ENCODE measurements at places on chromosomes 13 and 19.

GRCh38 chr19:17946965-17947784 is 14.4 kb downstream of the CCDC124 start:
- DNase-seq = no peak

- no peak for DNase-seq
Measured at GRCh38 chr13:101626925-101627555, 174.6 kb downstream of the ITGBL1 start.

DNA sequence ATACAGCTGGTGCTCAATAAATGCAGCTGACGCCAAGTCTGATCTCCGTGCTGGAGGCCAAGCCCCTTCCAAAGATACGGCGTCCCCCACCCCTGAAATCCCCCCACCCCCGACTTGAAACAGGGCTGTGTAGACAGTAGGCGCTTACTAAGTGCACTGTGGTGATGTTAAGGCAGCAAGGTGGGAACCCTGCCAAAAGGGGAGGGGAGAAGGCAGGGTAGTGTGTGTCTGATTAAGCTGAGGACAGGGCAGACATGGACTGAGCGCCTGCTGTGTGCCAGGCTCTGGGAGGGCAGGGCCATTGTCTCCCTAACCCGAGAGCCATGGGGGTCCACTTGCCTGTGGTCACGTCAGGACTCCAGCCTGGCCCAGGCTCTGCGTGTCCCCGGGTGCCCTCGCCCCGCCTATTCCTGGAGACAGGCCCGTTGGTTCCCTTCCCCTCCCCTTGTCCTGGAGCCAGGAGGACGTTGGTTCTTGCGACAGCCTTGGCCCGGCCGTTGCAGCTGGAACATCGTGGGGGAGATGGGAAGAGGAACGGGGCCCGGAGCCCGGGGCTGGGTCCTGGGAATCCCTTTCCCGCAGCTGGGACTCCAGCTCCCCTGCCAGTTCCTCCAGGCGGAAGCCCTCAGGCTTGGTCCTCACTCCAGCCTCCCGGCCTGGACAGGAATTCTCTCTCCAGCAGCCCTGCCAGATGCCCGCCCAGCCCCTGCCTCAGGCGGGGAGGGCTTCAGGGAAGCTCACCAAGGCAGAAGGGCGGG is 1.7 kb upstream of the ELANE start:
- no peak for DNase-seq

DNA sequence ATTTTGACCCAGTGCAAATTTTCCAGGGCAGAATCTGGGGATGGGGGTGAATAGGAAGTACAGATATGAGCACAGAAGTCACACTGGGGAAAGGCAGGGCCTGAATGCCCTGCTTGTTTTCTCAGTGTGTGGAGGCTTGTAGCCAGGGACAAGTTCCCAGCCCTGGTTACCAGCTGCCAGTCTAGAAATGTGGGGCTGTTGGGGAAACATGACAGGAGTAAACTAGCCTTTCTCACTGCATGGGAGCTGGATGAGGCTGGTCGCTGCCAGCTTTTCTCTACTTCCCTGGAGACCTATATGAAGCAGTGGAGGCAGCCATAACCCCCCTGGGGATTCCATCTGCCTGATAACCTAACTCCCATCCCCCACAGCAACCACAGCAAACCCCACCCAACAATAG is 2267.7 kb downstream of the PCDH9 start:
- DNase-seq = no peak

GRCh38 chr13:66553391-66553790 is 676.7 kb downstream of the PCDH9 start:
- no peak for DNase-seq

- no peak for DNase-seq
Measured at GRCh38 chr13:76813891-76814290, 72.3 kb downstream of the KCTD12 start.

GRCh38 chr13:101121608-101122007 is 294.7 kb downstream of the NALCN start:
- DNase-seq = no peak

- no peak for DNase-seq
Measured at GRCh38 chr13:111960152-111960772, 106.7 kb upstream of the SOX1 start.

DNA sequence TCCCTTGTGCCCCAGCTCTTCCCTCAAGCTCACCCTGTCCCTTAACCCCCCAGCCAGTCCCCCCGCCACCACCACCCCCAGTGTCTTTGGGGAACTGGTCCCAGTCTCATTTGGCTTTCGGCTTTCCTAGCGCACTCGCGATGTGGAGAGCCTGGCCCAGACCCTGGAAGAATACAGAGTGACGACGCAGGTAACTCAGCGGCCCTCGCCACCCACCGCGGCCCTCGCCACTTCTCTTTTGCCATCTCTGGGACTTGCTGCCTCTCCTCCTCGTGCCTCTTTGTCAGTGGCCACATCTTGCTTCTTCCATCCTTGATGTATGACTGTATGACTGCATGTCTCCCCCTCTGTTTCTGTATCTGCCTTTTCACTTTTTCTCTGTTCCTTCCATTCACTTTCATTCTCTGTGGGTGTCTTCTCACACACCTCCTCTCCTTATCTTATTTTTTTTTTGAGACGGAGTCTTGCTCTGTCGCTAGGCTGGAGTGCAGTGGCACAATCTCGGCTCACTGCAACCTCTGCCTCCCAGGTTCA is 15.7 kb downstream of the PTH2 start:
- DNase-seq = no peak

GRCh38 chr13:43362556-43362955 is 339.2 kb downstream of the DNAJC15 start:
- no peak for DNase-seq

- DNase-seq = no peak
Measured at GRCh38 chr13:41785402-41786172, 175.3 kb downstream of the VWA8 start.

DNA sequence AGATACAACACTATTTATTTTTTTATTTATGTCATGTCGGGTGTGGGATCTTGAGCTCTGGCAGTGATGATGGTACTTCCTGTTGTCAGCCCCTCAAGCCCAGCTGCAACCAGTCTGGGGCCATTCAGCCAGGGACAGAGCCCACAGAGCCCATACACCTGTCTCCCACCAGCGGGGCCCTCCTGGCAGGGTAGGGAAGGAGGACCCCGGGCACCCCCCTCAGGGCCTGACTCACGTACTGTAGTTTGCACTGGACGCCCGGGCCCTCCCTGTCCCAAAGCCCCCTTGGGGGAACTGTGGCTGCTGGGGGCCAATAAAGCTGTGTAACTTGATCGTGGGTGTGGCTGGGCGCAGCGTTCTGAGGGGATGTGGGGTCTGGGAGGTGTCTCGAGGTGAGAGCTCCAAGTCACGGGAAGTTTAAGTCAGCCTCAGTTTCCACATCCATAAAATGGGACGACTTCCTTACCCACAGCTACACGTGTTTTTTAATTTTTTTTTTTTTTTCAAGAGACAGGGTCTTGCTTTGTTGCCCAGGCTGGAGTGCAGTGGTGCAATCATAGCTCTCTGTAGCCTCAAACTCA is 9.5 kb downstream of the ATG4D start:
- no peak for DNase-seq

DNA sequence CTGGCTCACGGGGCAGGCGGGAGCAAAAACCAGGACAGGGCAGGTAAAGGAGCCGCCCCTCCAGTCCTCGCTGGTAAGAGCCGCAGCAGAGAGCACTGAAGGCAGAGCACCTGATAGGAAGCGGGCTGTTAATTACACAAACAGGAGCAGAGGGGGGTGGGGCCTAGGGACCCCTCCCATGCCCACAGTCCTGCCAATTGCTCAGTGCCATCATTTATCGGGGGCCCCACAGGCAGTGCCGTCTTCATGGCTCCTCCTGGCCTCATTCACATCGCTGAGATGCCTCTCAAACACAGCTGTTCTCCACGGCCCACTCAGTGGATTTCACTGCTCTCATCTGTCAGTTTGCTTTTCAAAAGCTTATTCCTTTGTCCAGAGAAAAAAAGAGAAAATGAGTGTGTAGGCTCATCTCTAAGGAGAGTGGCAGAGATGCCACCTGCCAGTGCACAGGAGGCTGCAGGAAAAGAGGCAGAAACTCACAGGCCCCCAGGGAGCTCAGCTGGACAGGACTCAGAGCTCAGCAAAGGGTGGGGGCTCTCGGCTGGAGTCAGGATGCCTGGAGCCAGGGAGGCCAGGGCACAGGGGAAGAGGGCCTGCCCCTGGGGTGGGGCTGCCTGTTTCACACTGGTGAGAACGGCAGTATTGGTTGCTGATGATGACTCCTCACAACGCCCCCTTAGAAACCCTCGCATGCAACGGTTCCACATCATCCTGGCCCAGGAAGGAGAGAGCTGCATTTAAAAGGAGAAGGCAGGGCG is 174.6 kb downstream of the COL4A1 start:
- DNase-seq = no peak

DNA sequence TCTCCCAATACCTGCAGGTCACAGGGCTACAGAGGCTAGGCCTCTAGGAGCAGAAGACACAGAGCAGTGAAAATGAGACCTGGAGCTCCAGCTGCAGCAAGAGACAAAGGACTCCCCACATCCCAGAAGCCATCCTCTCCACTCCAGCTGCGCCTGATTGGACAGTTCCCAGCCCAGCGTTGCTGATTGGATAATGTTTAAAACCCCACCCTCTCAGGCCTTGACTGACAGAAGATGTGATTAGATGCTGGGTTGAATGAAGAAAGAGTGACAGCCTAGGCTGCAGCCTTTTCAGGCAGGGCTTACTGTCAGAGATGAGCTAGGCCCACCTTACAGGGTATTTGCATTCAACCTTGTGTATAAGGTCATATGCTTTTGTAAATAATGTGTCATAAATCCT is 59.4 kb downstream of the ZNF708 start:
- DNase-seq = no peak

DNA sequence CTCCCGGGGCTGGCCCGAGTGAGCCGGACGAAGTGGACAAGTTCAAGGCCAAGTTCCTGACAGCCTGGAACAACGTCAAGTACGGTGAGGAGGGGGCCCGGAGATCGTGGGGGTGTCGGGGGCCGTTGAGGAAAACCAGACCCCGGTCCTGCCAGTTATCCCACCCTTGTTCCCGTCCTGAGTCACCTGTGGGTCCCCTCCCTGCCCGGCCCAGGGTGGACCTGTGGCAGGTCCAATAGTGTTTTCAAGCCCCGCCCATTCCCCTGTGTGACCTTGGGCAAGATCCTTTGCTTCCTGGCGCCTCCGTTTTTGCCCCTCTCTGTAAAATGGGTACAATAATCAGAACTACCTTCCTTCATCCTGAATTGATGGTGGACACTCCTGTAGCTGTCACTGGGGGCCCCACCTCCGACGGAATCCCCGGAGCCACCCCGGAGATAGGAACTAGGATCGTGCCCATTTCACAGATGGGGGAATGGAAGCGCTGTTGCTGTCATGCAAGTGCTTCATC is 593 bp downstream of the ATG4D start:
- no peak for DNase-seq

DNA sequence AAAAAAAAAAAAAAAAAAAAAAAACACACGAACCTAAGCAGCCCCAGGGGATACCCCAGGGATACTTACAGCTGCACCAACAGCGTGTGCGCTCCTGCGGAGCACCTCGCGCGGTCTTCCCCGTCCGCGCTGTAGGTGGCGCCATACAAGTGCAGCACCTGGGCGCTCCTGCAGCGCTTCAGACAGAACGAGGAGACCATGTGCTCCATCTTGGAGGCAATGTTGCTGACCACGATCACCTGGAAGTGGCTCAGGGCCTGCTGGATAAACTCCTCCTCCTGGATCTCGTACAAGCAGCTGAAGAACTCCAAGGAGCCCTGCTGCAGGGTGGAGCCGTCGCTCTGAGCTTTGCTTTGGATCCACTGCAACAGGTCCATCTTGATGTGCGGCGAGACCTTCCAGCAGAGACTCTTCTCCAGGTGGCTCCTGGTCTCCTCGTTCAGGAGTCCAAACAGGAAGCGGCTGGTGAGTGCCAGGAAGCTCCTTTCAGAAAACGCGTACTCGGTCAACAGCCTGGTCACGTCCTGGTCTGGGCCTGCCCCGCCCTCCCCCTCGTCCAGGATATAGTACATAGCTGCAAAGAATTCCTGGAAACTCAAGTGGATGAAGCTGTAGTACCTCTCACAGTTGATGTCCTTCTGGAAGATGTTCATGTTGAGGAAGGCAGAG is 14.5 kb downstream of the NLRP12 start:
- no peak for DNase-seq

- DNase-seq = no peak
Measured at GRCh38 chr13:99465454-99465853, 35.8 kb upstream of the TM9SF2 start.

DNA sequence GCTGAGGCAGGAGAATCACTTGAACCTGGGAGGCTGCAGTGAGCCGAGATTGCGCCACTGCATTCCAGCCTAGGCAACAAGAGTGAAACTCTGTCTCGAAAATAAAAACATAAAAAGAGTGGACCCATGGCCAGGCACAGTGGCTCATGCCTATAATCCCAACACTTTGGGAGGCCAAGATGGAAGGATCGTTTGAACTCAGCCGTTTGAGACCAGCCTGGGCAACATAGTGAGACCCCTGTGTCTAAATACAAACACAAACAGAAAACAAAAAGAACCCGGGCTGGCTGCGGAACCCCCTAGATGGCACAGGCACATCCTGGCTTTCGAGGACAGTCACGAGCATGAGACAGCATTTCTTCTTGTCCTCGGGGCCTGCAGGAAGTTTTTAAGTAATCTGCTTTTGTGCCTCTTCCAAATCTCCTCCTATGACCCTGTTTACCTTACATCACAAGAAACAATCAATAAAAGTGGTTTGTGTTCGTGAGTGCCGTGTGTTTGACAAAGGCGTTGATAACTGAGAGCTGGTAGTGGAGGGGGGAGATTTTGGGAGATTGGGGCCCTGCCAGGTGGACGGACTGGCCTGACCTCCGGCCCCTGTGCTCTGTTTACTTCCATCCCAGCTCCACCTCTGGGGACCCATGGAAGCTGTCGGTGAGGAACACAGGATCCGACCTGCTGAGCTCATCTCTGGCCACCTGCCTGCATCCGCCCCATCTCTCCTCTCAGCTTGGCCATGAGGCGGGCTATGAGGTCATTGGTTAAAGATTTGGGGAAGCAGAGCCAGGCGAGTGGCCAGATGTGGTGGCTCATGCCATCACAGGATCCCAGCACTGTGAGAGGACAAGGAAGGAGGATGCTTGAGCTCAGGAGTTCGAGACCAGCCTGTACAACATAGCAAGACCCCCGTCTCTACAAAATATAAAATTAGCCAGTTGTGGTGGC is 5.9 kb upstream of the GDF15 start:
- DNase-seq = no peak

GRCh38 chr13:74930402-74931165 is 551.4 kb downstream of the TBC1D4 start:
- DNase-seq = no peak
